NCI-H2171 (cell line): ENCODE measurements at places on chromosomes 2 and 18.

GRCh38 chr2:239724851-239725550 is 300.1 kb downstream of the NDUFA10 start:
- no peak for DNase-seq

DNA sequence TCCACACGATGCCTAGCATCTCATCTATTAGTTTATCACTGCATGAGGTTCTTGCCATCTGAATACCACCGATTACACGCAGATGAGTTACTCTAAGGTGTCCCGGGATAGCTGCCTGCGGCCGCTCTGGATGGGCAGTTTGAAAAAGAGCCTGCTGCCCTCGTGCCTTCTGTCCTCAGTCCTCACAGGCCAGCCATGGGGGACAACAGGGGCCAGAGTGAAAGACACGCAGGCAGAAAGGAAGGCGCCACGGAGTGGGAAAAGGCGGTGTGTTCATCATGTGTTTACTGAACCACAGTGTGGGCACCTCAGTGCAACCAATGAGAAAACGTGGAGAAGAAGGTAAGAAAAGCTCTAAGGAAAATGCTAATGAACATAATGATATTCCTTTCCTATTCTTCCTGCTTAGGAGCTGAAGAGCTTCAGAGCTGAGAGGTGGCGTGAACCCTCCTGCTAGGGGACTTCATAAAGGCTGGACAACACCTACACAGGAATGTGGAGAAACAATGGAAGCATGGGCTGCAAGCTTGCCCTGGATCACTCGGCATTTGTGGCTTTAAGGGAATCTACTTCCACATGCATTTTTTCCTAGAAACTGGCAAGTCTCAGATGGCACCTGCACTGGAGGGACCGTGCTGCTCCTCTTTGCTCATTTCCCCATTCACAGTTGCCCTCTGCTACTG is 50.9 kb downstream of the CABYR start:
- no peak for DNase-seq

- DNase-seq, result no peak
Observed at GRCh38 chr18:58455314-58456188, 173.3 kb downstream of the ALPK2 start.

DNA sequence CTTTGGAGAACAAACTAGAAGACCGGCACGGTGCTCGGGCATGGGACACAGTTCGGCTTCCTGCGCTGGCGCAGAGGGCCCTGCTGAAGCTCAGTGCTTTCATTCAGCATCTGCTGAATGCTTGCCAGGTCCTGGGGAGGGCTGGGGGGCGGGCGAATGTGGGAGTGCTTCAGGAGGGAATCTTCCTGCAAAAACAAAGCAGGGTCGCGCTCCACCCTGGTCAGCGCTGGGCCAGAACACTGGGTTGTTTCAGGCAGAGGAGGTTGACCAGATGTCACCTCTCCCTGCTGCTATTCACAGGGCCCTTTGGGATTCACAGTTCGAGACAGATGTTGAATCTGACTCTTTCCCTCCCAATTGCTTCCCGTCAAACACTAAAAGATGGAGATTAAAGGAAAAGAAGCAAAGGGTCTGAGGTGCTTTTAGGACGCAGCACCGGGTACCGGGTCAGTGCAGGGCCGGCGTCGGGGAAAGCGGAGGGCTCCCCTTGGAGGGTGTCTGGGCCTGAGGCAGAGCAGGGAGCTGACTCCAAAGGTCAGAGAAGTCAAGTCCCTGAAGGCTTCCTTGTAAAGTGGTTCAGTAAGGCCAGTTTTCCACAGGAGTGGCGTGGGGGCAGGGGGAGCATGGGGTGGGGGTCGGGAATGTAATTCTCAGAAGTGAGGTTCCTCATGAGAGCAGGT is 82.1 kb upstream of the PXDN start:
- peak; percentile 15 for DNase-seq

- no peak for DNase-seq
Observed at GRCh38 chr2:222771832-222772231, 89.0 kb upstream of the ACSL3 start.

DNA sequence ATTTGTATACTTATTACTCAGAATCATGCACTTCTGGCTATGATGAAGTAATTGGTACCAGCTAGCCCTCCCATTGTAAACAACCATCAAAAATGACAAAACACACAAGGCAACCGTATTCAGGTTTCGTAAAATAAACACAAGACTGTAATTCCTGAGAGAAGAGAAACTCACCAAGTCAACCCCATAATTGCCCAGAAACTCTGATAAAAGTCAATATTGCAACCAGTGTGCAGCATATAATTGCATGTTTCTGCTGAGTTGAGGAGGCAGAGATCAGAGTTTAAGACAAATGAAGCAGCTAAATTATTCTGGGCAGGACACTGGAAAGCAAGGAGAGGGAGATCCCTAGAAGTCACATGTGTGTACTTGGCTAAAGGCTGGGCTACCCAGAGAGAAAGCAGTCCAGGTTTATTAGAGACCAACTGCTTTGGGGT is 90.3 kb downstream of the ROCK2 start:
- no peak for DNase-seq

DNA sequence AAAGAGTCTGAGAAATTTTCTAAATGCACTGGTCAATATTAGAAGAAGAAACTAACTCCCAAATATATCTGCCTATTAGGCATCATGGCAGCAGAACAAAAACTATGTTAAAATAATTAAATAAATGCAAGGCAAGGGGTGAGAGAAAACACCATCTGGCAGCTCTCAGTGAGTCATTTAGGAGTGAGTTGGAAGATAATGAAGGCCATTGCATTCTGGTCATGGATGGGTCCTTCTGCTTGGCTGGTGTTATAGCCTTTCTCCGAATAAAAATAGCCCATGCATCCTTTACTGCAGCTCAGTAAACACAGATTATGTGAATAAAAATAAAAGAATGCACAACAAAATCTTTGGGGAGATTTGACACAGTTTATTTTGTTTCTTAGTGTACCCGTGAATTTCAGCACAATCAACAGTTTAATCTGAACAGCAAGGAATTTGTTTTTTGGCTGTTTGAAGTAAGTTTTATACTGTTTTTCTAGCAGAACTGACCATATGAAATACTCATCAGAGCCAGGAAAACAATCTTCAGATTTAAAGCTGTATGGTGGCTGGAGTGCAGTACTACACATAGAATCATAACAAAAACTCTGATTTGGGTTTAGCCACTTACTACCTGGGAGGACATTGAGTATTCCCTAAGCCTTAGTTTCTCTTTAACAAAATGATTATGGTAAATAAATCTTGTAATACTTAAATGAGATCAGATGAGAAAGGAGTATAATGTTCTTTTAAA is 225.1 kb upstream of the ITGA4 start:
- peak; percentile 17 for DNase-seq

GRCh38 chr18:74880706-74881278 is 283.1 kb downstream of the ZNF407 start:
- no peak for DNase-seq

GRCh38 chr18:48930926-48931325 is 19.8 kb downstream of the SMAD7 start:
- no peak for DNase-seq

DNA sequence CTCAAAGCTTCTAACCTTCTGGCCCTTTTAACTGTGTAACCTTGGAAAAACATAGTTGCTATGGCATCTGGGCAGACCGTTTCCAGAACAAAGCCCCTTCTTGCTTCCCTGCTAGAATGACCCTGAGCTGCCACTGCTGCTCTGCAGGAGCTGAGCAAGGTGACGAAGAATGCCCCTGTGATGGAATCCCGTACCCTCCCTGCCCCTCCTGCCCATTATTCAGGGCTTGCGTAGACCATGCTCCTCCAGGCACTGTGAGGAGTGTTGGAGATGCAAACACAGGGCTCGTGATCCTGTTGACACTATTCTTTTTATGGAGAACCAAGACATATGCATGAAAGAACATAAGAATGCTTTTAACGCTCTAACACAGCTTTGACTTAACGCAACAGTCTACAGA is 191.1 kb downstream of the CDH2 start:
- no peak for DNase-seq

DNA sequence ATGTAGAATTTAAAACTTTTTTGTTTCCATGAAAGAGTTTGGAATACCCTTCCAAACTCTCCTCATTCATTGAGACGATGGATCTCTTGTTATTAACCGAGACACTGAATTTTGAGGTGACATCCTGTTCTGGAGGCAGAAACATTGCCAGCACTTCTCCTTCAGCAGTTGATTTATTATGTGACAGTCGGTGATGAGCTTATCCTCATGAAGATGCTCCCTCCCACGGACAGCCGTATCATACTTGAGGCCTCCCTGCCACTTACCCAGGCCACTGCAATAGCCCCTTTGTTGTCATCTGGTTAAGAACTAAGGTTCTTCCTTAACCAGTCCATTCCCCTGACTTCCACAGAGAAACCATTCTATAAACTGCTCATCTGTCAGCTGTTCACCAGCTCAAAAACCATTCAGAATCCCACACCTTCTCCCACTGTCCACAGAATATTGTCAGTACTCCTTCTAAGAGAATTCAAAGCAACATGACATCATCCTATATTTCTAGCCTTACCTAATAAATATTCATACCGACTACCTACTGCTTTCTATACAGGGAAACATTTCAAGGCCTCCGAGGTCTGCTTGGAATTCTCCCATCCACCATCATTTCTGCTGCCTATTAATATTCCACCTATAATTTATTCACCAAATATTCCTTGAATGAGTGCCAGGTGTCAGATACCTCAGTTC is 139.0 kb upstream of the TRIB2 start:
- no peak for DNase-seq

GRCh38 chr2:23241611-23242245 is 143.3 kb upstream of the KLHL29 start:
- DNase-seq, result peak; percentile 16

GRCh38 chr2:168939061-168939460 is 38.0 kb downstream of the G6PC2 start:
- DNase-seq, result no peak

- no peak for DNase-seq
Observed at GRCh38 chr2:65655000-65655399, 222.6 kb upstream of the SPRED2 start.

DNA sequence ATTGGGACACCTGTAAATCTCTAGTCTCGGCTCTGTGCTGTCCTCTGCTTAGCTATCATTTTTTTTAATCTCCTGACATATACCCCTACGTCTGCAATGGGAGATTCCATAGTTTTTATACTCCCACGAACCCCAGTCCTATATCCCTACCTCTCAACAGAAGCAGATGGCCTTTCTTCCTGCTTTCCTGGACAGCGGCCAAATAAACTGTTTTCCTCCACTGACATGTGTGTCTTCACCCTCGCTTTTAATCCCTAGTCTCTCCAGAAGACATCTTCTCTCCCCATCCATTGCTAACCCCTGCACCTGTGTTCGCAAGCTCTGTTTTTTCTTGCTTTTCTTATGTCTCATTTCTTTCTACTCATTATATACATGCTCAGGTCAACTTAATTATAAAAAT is 395.4 kb downstream of the EPHA4 start:
- peak; percentile 93 for DNase-seq

DNA sequence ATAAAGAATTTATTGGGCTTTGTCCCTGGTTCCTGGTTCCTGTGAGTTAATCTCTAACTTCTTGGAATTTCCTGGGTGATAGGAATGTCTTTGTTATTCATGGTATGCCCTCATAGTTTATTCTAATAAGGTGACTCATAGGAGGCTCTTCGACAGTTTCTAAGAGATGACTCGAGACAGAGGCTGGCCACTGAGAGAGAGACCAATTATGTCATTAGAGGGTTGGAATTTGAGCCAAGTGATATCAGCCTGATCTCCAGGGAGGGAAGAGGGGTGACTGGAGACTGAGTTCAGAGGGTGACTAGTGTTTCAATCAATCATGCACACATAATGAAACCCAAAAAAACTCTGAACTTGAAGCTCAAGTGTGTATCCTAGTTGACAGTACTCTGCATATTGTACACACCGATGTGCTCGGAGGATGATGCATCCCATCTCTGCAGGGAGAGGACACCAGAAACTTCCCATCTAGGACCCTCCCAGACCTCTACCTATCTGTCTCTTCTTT is 185.7 kb downstream of the MTCL1 start:
- DNase-seq, result no peak

DNA sequence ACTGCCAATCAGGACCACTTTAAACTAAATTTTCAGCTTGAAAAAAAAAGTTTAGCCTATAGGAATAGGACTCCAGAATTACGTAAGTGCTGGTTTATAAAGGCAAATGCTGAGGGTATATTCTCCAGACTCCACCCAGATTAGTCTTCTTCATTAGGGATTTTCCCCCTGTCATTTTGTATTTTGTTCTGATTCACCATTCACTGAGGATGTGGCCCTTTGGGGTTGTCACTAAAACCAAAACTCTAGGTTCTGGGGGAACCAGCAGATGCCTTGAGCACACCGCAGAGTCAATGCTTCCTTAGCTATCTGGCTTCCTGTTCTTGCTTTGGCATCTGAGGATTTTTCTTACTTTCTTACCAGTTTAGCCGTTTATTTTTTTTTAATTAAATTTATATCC is 10.5 kb downstream of the SCYGR4 start:
- no peak for DNase-seq

- no peak for DNase-seq
Observed at GRCh38 chr2:55761024-55761423, 67.4 kb upstream of the PNPT1 start.

GRCh38 chr2:173524256-173524955 is 169.7 kb downstream of the CDCA7 start:
- no peak for DNase-seq

DNA sequence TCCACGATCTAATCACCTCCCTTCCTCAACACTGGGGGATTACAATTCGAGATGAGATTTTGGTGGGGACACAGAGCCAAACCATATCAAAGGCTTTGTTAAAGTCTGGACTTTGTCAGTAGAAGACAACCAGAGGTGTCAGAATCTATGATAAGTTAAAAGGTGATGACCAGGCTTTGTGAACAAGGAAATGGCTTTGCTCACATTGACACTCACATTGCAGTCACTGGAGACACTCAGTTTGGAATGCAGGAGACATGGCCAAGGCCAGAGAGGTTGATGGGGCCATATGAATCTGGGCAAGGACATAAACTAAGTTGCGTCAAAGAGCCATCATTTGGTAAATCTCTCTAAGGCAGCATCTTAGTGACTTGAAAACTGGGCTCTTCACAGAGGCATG is 678.2 kb upstream of the FSHR start:
- no peak for DNase-seq

- DNase-seq, result no peak
Observed at GRCh38 chr2:60648191-60648590, 94.7 kb upstream of the BCL11A start.

- no peak for DNase-seq
Observed at GRCh38 chr18:78241535-78242253, 737.9 kb upstream of the SALL3 start.

GRCh38 chr2:14756981-14757657 is 124.6 kb downstream of the LRATD1 start:
- DNase-seq, result no peak

GRCh38 chr18:46567196-46567595 is 89.8 kb downstream of the LOXHD1 start:
- DNase-seq, result no peak

DNA sequence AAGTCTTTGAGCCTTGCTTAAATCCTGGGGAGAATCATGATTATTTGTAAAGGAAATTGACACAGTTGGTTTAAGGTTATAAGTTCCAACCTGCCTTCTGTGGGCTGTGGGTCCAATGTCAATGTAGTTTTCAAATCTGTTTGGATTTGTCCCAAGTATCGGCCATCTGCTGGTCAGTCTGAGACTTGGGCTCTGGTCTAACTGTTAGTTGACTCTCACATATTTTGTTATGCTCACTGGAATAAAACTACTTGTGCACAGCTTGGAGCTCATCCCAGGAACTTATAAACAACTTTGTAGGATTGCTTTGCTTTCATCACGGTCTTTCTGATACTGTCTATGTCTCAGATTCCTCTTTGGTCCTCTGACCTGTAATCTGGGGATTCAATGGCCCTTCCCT is 1026.2 kb upstream of the ZEB2 start:
- DNase-seq, result no peak

- no peak for DNase-seq
Observed at GRCh38 chr2:42770288-42771131, 6.6 kb upstream of the OXER1 start.
